ENCODE measurements at places on chromosomes 4 and X.

DNA sequence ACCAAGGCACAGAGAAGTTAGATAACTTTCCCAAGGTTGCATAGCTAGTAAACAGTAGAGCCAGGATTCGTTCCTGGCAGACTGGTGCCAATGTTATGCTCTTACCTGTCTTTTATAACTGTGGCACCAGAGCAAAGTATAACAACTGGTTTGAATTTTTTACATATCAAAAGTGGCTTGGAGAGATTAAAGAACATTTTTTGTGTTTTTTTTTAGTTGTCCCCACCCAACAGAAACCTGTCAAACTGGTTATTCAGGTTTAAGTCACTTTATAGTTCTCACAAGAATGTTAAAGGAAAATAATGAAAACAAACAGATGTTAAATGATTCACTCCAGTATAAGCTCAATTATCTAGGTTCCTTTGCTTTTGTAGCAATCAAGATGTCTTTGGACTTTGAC, 15.6 kb upstream of the FAM47E start:
- no peak for DNase-seq

DNA sequence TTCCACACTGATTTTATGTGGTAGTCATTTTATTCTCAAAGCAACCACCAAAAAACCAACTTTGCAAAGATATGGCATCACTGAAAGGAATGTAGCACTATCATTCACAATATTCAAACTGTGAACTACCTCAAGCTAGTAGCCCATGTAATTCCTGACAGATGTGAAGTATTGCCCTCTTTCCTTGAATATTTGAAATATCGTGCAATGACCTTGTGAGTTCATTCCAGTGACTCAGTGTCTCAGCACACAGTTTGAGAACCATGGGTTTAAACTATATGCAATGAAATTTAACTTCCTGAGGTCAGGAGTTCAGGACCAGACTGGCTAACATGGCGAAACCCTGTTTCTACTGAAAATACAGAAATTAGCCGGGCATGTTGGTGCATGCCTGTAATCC, 20.9 kb upstream of the IQCM start:
- DNase-seq, result no peak

GRCh38 chrX:13082206-13083065, 38.0 kb upstream of the FAM9C start:
- no peak for DNase-seq

DNA sequence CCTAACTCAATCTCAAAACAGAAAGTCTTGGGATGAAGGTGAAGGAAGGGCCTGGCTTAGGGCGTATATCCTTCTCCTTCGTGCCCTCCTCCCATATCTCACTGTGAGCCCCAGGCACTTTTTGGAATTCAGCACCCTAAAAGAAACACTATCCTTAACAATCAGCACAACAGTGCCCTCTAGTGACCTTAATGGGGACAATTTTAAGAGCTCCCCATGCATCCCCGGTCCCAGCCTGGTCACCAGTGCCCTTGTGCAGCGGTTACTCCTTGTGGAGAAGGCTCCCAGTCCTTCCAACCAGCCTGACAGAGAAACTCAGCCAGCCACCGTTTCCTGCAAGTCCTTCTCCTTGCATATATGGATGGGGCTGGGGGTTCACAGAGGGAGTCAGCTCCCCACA, 4.2 kb downstream of the PAK3 start:
- DNase-seq, result no peak

GRCh38 chr4:88247148-88247547, 37.2 kb downstream of the PPM1K start:
- DNase-seq, result no peak

DNA sequence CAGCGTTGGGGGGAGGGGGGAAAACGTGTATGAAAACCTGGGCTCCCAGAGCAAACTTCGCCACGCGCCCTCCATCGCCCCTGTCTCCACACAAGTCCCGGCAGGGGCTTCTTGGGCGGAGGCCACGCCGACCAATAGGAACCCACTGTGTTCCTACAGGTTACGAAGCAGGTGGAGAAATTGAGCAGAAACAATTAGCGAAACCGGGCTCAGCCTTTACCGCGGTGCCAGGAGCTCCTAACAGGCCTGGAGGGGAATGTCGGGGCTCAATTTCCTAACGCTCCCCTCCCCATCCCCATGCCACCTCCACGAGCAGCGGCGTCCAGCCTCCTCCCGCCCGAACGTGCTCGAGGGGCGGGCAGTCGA, 589 bp upstream of the KIT start:
- DNase-seq, result no peak

DNA sequence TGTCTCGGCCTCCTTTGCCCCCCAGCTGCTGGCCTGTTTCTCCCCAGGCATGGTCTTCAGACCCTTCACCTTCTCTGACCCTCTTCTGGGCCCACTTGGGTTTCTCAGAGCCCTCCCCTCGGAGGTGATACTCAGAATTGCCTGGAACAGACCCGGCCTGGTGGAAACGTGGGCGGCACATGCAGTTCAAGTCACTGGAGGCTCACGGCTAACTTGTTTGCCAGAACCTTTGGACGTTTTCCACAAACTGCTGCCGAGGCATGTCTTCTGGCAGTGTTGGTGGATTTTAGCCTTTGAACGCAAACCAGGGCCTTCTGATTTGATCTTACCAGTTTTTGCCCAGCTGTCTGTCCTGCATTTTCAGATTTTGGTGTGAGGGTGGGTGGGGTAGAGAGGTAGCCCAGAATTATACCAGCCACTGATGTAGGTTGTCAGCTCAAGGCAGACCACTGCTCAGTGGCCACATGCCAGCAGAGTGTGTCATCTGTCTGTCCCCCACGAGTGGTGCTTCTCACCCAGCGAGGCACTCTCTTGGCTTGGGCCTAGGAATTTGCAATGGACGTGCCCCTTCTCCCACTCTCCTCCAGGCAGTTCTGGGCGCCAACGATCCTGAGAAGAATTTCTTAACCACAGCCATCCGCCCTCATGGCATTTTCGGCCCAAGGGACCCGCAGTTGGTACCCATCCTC, 32.5 kb upstream of the ZNF185 start:
- DNase-seq, result no peak

GRCh38 chr4:80027611-80028010, 45.4 kb downstream of the ANTXR2 start:
- no peak for DNase-seq

DNA sequence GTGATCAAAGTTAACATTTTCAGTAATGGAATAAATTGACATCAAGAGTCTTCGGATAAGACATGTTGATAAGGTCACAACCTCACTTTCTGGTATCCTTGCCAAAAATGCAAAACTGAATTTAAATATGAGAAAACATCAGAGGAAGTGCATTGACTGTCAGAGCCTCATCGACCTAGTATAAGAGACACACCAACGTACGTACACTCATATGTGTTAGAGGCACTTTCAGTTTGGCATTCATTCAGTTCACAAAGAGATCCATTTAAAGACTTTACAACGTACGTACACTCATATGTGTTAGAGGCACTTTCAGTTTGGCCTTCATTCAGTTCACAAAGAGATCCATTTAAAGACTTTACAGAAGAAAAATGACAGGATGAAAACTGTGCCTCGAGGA, 280.3 kb downstream of the INPP4B start:
- no peak for DNase-seq

GRCh38 chrX:125424536-125424935, 104.9 kb downstream of the TEX13C start:
- DNase-seq, result no peak

GRCh38 chr4:40718586-40718985, 31.2 kb upstream of the NSUN7 start:
- DNase-seq, result no peak

DNA sequence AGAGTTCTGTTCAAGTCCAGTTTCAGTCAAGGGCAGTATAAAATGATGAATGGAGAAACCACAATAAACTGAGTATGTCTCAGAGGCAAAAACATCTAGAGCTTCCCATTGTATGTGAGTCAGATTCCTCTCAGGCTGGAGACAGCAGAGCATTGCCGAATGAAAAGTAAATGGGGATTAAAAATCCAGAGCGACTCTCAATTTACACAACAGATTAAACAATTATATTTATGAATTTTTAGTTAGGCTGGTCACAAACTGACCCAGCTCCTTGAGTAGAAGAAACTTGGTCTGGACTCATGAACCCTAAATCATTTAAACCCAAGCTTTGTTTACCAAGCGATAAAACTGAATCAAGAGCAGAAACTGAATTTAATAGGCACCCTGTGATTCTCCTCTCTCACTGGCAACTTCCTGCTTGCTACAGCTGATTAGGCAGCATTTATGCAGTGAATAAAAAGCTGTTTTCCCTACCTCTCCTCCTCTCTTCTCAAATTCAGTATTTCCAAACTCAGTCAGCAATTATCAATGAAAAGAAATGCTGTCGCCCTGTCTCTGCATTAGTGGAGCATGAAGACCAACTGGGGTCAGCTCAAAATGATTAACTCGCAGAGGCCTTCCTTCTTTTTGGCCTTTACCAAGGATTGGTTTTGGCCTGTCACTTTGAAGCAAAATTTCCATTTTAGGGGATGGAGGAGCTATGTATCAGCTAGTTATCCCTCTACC, 568.0 kb downstream of the PDHA2 start:
- no peak for DNase-seq

DNA sequence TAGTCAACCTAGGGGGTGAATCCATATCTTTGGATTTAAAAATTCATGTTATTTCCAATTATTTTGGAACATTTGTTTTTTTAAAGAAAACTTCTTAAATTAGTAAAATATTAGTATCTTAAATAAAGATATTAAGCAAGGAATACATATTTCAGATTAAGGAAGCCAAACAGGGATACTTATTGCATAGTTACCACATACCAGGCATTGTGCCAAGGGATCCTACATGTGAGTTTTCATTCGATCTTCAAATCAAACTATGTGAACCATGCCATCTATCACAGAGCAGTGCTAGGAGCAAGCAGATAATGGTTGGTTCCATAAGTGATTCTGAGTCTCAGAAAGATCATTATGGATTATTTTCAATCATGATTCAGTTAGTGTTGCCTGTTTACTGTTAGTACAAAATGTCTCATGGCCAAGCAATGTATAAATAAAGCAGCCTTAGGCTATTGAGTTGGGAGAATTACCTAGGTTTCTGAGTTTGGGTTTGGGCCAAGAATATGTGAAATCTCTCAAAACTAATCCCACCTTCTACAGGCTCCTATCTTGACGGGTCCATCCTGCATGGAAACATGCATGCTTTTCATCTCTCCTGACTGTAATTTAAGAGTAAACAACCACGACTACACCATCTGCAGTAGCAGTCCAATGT, 176.7 kb downstream of the NPFFR2 start:
- DNase-seq, result no peak

- DNase-seq, result no peak
These were observed 10.7 kb upstream of the CXCL8 start for GRCh38 chr4:73729534-73730165.

- no peak for DNase-seq
These were observed 121.2 kb upstream of the GUCY1A1 start for GRCh38 chr4:155545456-155545855.

DNA sequence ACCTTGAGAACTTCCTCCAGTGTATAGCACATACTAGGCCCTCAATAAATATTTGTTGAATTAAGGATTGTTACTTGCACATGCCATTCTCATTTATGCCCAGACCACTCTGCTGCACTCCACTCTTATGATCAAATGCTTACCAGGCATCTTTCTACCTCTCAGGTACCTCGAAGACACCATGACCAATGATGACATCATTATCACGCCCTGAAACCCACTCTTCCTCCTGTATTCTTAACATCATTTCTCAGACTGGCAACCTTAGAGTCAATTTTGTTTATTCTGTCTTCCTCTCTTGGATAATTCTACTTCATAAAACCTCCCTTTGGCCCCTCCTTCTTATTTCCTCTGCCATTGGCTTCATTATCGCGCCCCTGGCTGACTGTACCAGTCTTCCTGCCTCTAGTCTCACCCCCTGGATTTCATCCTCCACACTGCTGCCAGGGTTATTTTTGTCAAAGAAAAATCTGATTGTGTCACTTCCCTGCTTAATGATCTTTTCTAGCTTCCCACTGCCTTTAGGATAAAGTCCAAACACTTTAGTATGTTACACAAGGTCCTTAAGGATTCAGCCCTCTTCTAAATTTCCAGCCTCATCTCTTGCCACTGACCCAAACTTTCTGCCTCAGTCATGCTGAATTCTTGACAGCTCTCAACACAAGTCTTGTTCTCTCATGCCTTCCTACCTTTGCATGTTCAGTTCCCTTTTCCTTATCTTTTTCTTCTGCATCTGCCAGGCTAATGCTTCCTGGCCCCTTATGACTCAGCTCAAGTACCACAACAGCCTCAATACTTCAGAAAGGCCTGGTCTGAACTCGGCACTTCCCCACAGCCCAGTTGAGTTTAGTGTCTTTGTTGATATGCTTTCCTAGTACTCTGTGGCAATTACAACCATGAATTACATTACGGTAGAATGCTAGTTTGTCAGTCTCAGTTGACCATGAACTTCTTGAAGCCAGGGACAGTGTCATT, 45.8 kb downstream of the HDAC8 start:
- no peak for DNase-seq

GRCh38 chr4:150289881-150290280, 211.6 kb downstream of the DCLK2 start:
- DNase-seq, result no peak

DNA sequence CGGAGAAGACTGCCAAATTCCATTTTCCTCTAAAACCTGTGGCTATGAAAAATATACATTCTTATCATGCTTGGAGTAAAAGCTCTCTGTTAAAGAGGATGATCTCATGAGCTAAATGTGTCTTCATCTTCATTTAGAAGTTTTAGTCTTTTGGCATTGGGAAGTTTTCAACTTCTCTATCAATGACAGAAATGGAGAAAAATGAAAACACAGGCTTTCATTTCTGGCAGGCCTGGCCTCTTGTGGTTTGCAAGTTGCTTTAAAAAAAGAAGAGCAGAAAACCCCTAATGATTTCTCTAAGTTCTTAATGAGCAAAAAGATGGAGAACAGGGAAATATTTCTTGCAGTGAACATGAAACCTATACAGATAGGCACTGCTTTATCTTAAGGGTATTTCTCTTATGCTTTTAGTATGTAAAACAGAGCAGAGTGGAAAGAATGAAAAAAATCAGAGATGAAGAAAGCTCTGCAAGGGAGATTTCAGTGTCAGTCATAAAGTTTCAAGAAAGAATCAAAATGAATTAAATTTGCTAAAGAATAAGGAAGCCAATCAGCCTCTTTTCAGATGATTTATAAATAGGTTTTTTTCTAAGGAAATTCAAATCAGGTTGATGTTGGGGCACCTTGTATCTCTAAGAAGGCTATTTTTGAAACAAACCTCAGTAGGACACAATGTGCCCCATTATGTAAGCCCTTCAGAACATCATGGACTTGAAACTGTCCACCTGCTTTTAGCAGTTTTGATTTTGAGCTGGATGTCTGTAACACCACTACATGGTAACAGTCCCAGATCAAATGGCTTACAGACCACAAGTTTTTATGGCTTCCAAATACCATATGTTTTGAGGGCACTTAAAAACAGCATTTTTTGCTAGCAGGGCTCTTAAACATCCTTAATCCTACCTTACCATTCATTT, 225.0 kb downstream of the GRIA3 start:
- no peak for DNase-seq

DNA sequence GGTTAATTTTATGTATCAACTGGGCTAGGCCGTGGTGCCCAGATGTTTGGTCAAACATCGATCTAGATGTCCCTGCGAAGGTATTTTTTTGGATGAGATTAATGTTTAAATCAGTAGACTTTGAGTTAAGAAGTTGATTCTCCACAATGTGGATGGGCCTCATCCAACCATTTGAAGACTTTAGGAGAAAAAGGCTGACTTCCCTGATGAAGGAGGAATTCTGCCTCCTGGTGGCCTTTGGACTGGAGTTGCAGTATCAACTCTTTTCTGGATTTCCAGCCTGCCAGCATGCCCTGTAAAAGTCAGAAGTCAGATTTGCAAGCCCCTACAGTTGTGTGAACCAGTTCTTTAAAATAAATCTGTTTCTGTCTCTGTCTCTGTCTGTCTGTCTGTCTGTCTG, 91.4 kb downstream of the STK32B start:
- no peak for DNase-seq

GRCh38 chrX:53323196-53323595, 41.8 kb upstream of the IQSEC2 start:
- no peak for DNase-seq
